ENCODE measurements at places on chromosomes 16 and 17.

- no peak for DNase-seq
Observed at GRCh38 chr16:2152695-2153506, 2.7 kb upstream of the TRAF7 start.

- no peak for DNase-seq
Observed at GRCh38 chr16:67685388-67686112, 18.9 kb downstream of the C16orf86 start.

DNA sequence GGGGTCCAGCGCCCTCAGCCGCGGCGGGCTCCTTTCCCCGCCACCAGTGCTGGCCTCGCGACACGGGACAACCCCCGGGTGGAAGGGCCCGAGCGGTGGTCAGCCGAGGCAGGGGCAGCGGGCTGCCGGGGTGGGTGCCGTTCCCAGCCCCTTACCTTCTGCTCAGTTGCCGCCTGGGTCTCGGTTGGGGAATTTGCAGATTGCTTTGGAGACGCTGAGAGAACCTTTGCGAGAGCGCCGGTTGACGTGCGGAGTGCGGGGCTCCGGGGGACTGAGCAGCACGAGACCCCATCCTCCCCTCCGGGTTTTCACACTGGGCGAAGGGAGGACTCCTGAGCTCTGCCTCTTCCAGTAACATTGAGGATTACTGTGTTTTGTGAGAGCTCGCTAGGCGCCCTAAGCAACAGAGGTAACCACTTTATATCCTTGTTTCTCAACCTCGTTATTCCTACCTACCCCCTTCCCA, 381 bp downstream of the CTNS start:
- no peak for DNase-seq

GRCh38 chr17:20264996-20265395, 202.3 kb downstream of the LGALS9B start:
- no peak for DNase-seq

GRCh38 chr16:66895689-66895979, 15.3 kb downstream of the PDP2 start:
- no peak for DNase-seq

DNA sequence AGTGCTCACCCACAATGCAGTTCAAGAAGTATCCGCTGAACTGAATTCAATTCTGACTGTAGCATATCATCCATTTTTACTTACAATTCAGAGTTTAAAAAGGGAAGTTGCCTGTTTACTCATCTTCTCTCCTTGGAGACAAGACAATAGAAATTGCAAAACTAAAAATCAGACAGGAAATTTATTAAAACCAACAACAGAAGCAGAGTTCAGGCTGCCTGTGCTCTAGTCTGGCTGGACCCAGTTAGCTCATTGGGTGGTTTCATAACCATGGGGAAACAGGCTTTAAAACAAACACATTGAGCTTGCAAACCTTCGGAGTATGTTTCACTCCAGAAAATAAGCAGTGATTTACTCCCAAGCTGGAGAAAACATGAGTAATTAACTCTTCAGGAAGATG, 321.4 kb downstream of the GRIN2A start:
- no peak for DNase-seq

GRCh38 chr16:78762222-78762621, 662.8 kb downstream of the WWOX start:
- no peak for DNase-seq

- no peak for DNase-seq
Observed at GRCh38 chr17:45907750-45908395, 13.5 kb downstream of the MAPT start.

DNA sequence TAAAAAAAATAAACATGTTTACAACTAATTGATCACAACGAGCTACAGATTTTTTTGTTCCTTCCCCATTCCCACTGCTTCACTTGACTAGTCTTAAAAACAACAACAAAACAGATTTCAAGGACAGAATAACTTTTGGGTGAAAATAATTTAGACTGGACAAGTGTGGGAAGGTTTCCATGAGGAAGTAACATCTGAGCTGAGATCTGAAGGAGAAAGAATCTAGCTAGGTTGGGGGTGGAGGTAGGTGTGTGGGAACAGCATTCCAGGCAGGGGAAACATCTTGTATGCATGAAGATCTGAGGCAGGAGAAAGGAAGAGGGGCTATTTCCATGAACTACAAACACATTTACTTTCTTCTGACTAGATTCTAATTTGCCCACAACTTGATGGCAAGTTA, 9.2 kb downstream of the BRD7 start:
- no peak for DNase-seq

- no peak for DNase-seq
Observed at GRCh38 chr17:31859487-31860008, 504 bp upstream of the COPRS start.

DNA sequence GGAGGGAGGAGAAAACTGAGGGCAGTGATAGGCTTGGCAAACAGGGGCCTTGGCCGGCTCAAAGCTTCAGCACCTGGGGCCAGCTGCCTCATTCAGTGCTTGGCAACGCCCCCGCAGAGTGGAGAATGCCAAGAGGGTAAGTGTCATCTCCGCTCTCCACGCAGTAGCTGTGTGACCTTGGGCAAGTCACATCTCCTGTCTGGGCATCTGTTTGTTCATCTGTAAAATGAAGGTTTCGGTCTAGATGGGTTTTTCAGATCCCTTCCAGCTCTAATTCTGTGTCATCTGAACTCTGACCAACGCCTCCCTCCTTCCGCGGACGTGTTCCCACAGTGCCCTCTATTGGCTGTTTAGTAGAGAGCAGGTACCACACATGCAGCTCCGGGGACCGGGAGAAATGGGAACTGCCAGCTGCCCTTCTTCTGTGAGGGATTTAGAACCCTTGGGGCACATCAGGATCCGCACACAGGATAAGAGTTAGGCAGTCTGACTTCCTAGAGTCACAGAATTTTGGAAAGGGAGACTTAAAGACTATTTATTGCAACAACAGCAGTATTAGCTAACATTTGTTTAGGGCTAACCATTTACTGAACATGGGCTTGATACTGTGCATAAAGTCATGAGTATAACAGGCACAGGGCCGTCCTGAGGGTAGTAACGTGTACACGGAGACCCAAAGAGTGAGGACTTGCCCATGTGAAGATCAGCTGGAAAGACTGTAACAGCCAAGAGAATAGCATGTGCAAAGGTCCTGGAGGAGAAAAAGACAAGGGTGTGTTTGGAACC, 26.8 kb downstream of the GP2 start:
- DNase-seq = no peak

DNA sequence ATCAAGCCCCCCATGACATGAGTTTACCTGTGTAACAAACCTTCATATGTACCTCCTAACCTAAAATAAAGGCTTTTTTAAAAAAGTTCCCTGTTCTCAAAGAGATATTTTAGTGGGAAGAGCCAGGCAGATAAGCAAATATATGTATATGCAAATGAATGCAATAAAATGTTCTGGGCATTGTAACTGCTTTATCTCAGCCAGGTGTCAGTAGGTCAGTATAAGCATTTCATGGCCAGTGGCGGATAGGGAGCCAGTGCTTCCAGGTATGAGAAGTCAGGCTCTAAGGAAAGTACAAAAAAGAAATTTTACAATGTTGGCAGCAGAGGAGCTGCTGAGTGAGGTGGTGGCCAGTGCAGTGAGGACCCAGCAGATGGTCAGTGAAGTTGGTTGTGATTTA, 53.9 kb downstream of the TNRC6C start:
- no peak for DNase-seq

DNA sequence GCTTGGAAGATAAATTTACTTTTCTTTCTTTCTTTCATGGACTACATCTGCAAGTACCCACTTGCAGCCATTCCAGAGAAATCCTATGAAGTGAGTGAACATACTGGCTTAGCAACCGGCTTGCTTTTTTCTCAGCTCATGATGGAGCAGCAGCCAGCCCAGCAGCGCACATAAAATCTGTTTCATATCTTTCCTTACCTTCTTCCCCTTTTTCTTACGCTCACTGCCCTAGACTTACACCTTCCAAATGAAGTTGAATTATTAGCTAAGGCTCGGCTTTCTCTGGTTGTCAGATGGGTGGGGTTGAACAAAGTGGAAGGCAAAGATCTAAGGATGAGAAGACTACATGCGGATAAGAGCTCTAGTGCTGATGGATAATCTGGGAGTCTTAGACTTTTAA, 13.9 kb upstream of the ABCA8 start:
- no peak for DNase-seq

DNA sequence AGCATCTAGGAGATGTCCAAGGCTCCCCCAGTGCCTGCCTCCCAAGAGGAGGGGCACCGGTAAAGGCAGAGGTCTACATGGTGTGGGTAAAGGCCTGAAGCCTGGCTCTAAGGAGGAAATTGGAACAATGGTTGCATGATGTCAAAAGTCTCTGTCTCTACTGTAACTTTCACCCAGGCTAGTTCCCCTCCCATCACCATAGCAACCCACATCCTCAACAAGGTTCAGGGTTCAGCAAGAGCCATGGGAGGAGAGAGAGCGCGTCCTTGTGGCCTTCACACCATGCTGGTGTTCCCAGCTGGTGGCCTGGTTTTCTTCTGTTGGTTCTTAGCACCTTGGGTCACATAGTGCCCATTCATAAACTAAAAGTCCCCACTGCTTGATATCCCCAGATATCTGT, 196.7 kb upstream of the CDH5 start:
- DNase-seq = no peak

DNA sequence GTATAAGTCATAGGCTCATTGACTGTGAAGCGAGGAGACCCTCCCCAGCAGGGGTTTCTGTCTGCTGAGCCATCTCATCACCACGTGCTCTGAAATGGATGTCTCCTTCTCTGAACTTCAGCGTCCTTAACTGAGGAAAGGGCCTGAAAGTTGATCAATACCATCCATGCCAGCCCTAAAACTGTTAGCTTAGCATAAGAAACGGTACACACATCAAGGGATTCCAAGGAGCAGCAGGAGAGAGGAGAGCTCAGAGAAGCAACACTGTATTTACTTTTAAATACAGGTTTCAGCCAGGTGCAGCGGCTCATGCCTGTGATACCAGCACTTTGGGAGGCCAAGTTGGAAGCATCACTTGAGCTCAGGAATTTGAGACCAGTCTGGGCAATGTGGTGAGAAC, 248.9 kb upstream of the TNRC6C start:
- no peak for DNase-seq

- DNase-seq = no peak
Observed at GRCh38 chr17:60362329-60362728, 29.6 kb downstream of the USP32 start.

DNA sequence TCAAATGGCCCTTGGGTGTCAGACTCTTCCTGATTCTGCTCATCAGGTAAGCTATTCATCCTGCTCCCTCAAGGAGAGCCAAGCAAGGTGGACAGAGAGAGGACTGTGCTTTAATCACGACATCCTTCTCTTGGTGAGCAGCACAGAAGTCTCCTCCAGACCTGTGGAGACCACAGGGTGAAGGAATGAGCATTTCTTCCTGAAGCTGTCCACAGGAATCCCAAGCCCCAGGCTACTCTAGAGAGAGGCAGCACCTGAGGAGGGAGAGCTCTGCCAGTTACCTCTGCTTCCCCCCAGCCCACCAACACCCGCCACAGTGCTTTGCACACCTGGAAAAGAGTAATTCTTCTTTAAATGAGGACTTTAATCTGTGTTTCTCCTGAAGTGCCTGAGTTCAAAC, 100.0 kb downstream of the PARN start:
- no peak for DNase-seq

DNA sequence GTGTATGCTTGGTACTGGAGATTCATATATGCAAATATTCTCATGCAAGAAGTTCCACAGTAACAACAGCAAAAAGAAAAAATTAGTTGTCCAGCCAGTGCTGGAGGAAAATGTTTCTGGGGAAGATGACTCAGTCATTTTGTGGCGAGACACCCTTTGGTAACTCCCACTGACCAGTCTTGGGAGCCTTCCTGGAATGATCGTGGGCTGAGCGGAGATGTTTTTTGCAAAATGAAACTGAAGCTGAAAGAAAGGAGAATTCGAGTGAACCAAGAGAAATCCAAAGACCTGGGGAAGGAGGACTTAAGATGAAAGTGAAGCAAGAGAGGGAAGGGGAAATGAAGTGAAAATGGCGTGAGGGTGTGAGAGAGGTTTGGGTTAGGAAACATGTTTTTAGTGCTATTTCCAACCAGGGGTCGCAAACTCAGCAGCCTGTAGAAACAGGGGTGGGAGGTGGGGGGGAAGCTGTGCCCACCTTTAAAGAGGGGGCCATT, 5.2 kb downstream of the ITPRIPL2 start:
- no peak for DNase-seq

GRCh38 chr16:86942151-86943051, 364.1 kb downstream of the FOXL1 start:
- DNase-seq = no peak

GRCh38 chr17:30224419-30224960, 11.0 kb downstream of the SLC6A4 start:
- no peak for DNase-seq

- no peak for DNase-seq
Observed at GRCh38 chr16:89052191-89052889, 41.3 kb upstream of the ACSF3 start.

GRCh38 chr17:44652727-44653126, 3.5 kb upstream of the MEIOC start:
- no peak for DNase-seq

All from naive thymus-derived CD8-positive, alpha-beta T cell (primary cell).